ENCODE measurements at places on chromosomes 16 and 17. TPM values are rescaled to one million over a fixed set of nuclear protein-coding genes. Genes with fewer than 3 reads are reported as not detected.

DNA sequence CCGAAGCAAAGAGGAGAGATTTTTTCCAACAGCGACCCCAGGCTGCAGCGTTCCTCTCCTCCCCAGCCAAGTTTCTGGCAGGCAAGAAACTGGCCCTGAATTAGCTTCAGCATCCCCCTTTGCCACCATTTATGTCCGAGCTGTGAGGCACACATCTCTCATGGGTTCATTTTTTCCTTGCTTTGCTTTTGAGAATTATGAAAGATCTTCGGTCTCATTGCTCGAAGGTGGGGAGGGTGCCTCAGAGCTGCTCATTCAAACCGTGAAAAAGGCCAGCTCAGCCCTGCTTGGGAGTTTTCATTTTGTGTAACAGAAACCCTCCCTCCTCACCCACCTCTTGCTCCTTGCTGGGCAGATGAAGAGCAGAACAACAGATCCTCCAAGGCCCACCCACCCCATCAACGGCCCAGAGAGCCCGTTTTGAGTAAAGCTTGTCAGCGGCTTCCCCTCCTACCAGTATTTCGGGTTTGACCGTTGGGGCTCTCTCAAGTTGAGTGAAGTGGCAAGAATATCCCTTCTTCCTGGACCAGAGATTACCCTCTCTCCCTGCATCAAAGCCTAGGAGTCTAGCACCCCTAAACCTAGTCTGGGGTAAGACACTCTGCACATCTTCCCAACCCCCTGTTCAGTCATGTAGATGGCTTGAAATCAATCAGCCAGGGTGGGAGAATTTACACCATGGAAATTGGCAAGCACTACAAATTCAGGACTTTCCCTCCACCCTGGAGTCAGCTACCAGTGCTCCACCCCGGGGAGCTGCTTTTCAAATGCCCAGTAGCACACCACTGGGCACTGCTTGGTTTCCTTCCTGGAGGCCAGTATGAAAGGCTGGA is 1.8 kb downstream of the CCR7 start:
- no peaks in the 10 kb centered on the region for H3K36me3 ChIP-seq
- DNase-seq: peak; percentile 48
- peaks cover 26% of the 10 kb centered on the region for H3K4me1 ChIP-seq
- H3K27me3 ChIP-seq: no peaks in the 10 kb centered on the region
- H3K27ac ChIP-seq: no peak overlapping the region

- no peak overlapping the region for H3K4me3 ChIP-seq
- H3K36me3 ChIP-seq: peaks cover 65% of the 10 kb centered on the region
- no peak for DNase-seq
- peaks cover 18% of the 10 kb centered on the region for H3K4me1 ChIP-seq
Measured at GRCh38 chr16:81676066-81676882, 102.8 kb upstream of the PLCG2 start.

GRCh38 chr16:57677622-57678369 is 9.7 kb downstream of the ADGRG3 start:
- peaks cover 8% of the 10 kb centered on the region for H3K27me3 ChIP-seq
- no peaks in the 10 kb centered on the region for H3K36me3 ChIP-seq
- peaks cover 7% of the 10 kb centered on the region for H3K4me1 ChIP-seq
- no peak overlapping the region for H3K27ac ChIP-seq
- H3K4me3 ChIP-seq: no peak overlapping the region

The ITGAD gene
- not detected for total RNA-seq

The KRT20 gene
- not detected for total RNA-seq

Measured in suprapubic skin (tissue), 4 donors.